Endodermal cell (in vitro differentiated cells): ENCODE measurements at places on chromosomes 2 and 18. TPM values are rescaled to one million over a fixed set of nuclear protein-coding genes. Genes with fewer than 3 reads are reported as not detected.

GRCh38 chr2:167939514-167940345 is 307.7 kb downstream of the STK39 start:
- no peaks in the 10 kb centered on the region for H3K4me1 ChIP-seq
- no peaks in the 10 kb centered on the region for H3K27me3 ChIP-seq
- H3K27ac ChIP-seq: no peak overlapping the region
- no peak overlapping the region for H3K4me3 ChIP-seq

DNA sequence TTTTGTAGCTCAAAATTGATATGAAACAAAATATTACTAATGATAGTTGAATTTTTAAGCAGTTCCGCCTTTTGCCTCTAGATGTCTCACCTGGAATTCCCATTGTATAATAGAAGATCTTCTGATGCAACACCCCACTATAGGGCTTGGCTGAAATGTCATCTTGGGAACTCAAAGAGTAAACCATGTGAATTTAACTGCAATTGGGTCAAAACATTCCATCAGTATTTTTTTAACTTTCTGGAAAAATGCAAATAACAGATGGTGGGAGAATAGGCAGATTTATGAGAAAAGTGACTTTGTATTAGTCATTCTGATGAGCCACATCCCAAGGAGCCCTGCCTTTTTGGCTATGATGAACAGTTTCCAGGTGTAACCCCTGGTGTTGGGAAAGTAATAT is 489.9 kb downstream of the NYAP2 start:
- no peak overlapping the region for H3K4me3 ChIP-seq
- DNase-seq: no peak
- H3K4me1 ChIP-seq: no peaks in the 10 kb centered on the region
- no peaks in the 10 kb centered on the region for H3K36me3 ChIP-seq
- H3K27ac ChIP-seq: no peak overlapping the region

GRCh38 chr2:14306268-14306861 is 326.2 kb upstream of the LRATD1 start:
- DNase-seq: no peak
- H3K4me3 ChIP-seq: no peak overlapping the region
- H3K27me3 ChIP-seq: no peaks in the 10 kb centered on the region
- no peaks in the 10 kb centered on the region for H3K36me3 ChIP-seq
- no peaks in the 10 kb centered on the region for H3K4me1 ChIP-seq
- no peak overlapping the region for H3K27ac ChIP-seq

DNA sequence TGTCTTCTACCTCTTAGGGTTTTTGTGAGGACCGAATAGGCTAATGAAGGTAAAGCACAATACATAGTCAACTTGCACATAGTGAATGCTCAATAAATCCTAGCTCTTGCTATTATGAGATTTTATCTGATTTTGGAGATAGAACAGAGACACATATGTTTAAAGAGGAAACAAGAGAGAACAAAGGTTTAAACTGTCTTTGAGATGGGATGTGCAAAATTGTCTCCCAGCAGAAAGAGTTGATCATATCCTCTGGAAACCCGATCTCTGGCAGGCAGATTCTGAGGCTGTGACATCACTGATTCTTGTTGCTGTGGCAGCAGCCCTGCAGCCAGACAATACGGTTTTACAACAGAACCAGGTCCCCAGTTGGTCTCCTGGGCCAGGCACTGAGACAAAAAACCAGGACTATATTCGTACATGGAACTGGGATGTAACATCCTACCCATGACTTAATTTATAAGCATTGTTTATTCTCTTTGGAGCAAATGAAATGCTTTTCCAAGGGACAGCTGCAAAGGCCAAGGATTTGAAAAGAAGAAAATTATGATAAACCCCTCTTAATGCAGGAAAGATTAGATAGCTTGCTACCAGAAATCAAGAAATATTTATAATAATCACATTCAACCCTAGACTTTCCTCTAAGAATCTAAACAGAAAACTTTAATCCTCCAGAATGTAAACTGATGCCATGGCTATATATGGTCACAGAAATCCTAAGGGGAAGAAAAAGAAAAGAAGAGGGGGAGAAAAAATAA is 80.2 kb downstream of the SLC8A1 start:
- DNase-seq: peak; percentile 50
- H3K4me1 ChIP-seq: peaks cover 15% of the 10 kb centered on the region
- no peaks in the 10 kb centered on the region for H3K36me3 ChIP-seq
- H3K27ac ChIP-seq: no peak overlapping the region

GRCh38 chr2:451495-451894 is 163.6 kb upstream of the ALKAL2 start:
- H3K4me3 ChIP-seq: no peak overlapping the region
- peaks cover 3% of the 10 kb centered on the region for H3K4me1 ChIP-seq
- no peak overlapping the region for H3K27ac ChIP-seq
- no peaks in the 10 kb centered on the region for H3K27me3 ChIP-seq
- no peaks in the 10 kb centered on the region for H3K36me3 ChIP-seq

- H3K36me3 ChIP-seq: peaks cover 4% of the 10 kb centered on the region
- no peaks in the 10 kb centered on the region for H3K4me1 ChIP-seq
- no peaks in the 10 kb centered on the region for H3K27me3 ChIP-seq
- H3K27ac ChIP-seq: no peak overlapping the region
- no peak for DNase-seq
These were observed 14.6 kb downstream of the ITGB1BP1 start for GRCh38 chr2:9408641-9409151.

DNA sequence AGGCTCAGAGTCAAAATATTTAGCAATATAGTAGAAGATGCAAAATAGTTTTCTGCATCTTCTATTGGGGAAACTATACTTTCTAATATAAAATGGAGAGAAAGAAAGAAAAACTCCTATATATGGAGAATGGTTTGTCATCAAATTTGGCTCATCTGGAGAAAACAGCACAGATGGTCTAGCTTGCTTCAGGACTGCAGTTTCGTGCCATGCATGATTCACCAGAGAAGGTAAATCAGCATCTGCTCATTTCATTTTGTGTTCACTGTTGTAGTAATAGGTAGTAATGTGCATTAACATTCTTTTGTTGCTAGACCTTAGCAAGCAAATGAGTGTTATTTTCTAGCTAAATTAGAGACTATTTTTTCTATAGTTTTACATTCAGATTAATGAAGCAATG is 179.0 kb downstream of the ASXL3 start:
- no peak overlapping the region for H3K27ac ChIP-seq
- no peaks in the 10 kb centered on the region for H3K27me3 ChIP-seq
- no peaks in the 10 kb centered on the region for H3K36me3 ChIP-seq
- no peak overlapping the region for H3K4me3 ChIP-seq
- H3K4me1 ChIP-seq: no peaks in the 10 kb centered on the region
- no peak for DNase-seq

DNA sequence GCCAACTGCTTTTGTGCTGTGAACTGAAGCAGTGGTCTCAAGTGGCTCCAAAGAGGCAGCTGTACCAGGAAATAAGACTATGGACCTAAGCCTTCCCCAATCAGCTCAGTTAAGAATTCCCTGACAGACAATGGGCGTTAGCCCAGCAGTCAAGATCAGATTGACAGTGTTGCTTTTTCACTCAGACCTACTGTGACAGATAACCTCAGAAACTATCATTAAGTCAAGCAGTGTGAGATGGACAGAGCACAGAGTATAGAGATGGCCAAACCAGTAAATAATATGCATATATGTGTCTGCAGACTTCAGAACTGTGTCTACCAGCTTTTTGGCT is 215.3 kb downstream of the ZFP36L2 start:
- no peaks in the 10 kb centered on the region for H3K27me3 ChIP-seq
- H3K4me1 ChIP-seq: peaks cover 22% of the 10 kb centered on the region
- DNase-seq: no peak
- H3K36me3 ChIP-seq: no peaks in the 10 kb centered on the region
- H3K27ac ChIP-seq: no peak overlapping the region
- H3K4me3 ChIP-seq: no peak overlapping the region

- H3K36me3 ChIP-seq: no peaks in the 10 kb centered on the region
- no peak overlapping the region for H3K27ac ChIP-seq
- no peak for DNase-seq
- no peaks in the 10 kb centered on the region for H3K27me3 ChIP-seq
These were observed 96.1 kb upstream of the MCFD2 start for GRCh38 chr2:47011696-47012095.

GRCh38 chr2:189147361-189147760 is 32.2 kb downstream of the COL5A2 start:
- H3K27me3 ChIP-seq: no peaks in the 10 kb centered on the region
- DNase-seq: no peak
- peaks cover 24% of the 10 kb centered on the region for H3K36me3 ChIP-seq
- no peak overlapping the region for H3K27ac ChIP-seq
- no peaks in the 10 kb centered on the region for H3K4me1 ChIP-seq

GRCh38 chr2:130160131-130160530 is 15.2 kb upstream of the CCDC74B start:
- H3K27me3 ChIP-seq: no peaks in the 10 kb centered on the region
- H3K36me3 ChIP-seq: peaks cover 12% of the 10 kb centered on the region
- no peak for DNase-seq
- no peak overlapping the region for H3K4me3 ChIP-seq
- H3K4me1 ChIP-seq: no peaks in the 10 kb centered on the region
- H3K27ac ChIP-seq: no peak overlapping the region

DNA sequence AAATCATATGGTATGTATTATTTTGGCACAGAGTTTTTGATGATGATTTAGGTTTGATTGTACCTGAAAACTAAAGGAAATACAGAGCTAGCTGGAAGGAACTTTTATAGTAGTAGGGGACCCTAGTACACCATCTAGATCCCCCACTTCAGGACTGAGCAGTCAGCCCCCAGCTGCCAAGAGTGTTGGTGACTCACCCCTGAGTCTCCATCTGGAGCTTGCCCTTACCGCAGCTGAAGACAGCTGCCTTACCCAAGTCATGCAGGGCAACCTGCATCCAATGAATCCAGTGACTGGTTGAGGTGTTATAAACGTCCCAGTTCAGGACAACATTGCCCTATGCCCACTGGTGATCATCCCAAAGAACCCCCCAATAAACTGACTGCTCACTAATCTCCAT is 15.3 kb downstream of the PMS1 start:
- H3K4me1 ChIP-seq: no peaks in the 10 kb centered on the region
- H3K27me3 ChIP-seq: no peaks in the 10 kb centered on the region
- H3K27ac ChIP-seq: no peak overlapping the region
- no peak overlapping the region for H3K4me3 ChIP-seq

GRCh38 chr2:38037757-38038621 is 38.0 kb downstream of the CYP1B1 start:
- H3K4me3 ChIP-seq: no peak overlapping the region
- H3K36me3 ChIP-seq: no peaks in the 10 kb centered on the region
- H3K27ac ChIP-seq: no peak overlapping the region
- H3K27me3 ChIP-seq: no peaks in the 10 kb centered on the region

- no peak overlapping the region for H3K27ac ChIP-seq
- DNase-seq: peak; percentile 62
These were observed 47.4 kb downstream of the VWA3B start for GRCh38 chr2:98134172-98135005.

DNA sequence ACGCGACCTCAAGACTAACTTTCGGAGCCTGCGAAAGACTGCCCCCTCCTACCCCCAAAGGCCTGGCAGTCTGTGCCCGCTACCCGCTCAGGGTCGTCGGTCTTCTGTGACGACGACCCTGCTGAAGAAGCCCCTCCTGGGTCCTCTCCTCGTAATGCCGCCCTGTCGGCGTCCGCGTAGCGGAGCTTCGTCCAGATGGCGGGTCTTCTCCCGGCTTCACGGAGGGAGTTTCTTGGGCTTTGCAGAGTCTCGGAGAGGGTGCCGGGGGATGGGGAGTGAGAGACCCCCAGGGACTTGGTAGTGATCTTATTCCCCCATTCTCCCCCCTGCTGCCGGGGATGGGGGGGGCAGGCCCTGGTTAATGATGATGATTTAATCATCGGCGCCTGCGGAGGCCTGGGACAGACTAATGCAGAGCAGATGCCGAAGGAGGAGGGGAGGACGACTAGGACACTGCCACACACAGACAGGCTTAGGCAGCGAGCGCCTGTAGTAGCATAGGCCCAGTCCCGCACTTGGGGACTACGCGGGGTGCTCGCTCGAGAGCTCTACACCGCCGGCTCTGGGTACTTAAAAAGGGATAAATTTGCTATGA is 528 bp upstream of the PCGF1 start:
- DNase-seq: peak; percentile 83
- H3K27ac ChIP-seq: no peak overlapping the region
- peaks cover 4% of the 10 kb centered on the region for H3K4me1 ChIP-seq
- H3K4me3 ChIP-seq: peak overlapping the region; percentile 88

DNA sequence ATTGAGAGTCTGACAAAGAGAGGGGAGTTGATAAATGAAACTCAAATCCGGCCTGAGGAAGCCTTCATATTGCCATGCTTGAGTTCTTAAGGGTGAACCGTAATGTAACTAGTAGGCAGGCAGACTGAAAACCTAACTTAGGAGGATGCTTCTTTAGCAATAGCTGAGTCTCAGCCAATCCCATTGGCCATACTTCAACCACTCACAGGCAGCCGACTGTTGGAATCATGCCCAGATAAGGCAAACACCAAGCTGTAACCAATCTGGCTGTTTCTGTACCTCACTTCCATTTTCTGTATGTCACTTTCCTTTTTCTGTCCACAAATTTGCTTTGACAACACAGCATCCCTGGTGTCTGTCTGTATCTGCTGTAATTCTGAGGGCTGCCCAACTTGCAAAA is 39.5 kb downstream of the TPRKB start:
- H3K36me3 ChIP-seq: no peaks in the 10 kb centered on the region
- DNase-seq: no peak
- no peak overlapping the region for H3K27ac ChIP-seq

DNA sequence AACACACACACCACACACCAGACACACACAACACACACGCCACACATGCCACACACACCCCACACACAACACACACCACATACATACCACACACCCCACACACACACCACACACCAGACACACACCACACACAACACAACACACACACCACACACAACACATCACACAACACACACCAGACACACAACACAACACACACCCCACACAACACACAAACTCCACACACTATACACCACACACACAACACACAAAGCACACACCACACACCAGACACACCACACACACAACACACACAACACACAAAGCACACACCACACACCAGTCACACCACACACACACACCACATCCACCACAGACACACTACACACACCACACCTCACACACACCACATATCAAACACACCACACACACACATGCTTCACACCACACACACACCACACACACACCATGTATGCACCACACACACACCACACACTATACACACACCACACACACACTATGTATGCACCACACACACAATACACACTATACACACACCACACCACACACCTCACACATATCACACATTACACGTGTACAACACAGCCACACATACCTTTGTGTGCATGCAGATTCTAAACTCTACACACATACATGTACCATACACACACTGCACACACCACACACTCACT is 72.2 kb downstream of the TMEM18 start:
- no peaks in the 10 kb centered on the region for H3K27me3 ChIP-seq
- H3K4me1 ChIP-seq: no peaks in the 10 kb centered on the region
- H3K27ac ChIP-seq: no peak overlapping the region
- H3K4me3 ChIP-seq: no peak overlapping the region

- no peak overlapping the region for H3K27ac ChIP-seq
- H3K4me3 ChIP-seq: no peak overlapping the region
- no peaks in the 10 kb centered on the region for H3K4me1 ChIP-seq
- H3K36me3 ChIP-seq: no peaks in the 10 kb centered on the region
- peaks cover 13% of the 10 kb centered on the region for H3K27me3 ChIP-seq
These were observed 419.3 kb upstream of the TNP1 start for GRCh38 chr2:217279140-217279539.

Gene TIMM21
- total RNA-seq: 29.2 and 30.2 TPM in 2 replicates

Gene RGPD8
- 12.6 and 17.1 TPM in 2 replicates for total RNA-seq

Gene VWA3B
- total RNA-seq: 0.38 to 0.56 TPM in 2 of 3 replicates, not detected in the other

Gene EVX2
- total RNA-seq: not detected in 3 replicates

Gene IL1F10
- not detected in 2 replicates for total RNA-seq

Gene KCNK3
- total RNA-seq: not detected in 2 replicates

Gene SH3BP4
- total RNA-seq: 35.8 to 54.7 TPM (median 49.1 TPM) in 3 replicates

Gene ADRA2B
- total RNA-seq: 2.3 and 2.4 TPM in 2 replicates

Gene CDK15
- not detected in 3 replicates for total RNA-seq
